ENCODE measurements at places on chromosomes 7 and 10.

- no peak for DNase-seq
Observed at GRCh38 chr7:68823996-68824780, 774.1 kb upstream of the AUTS2 start.

GRCh38 chr10:133368153-133368552 lies 5.0 kb downstream of the ECHS1 start:
- DNase-seq, result no peak

- DNase-seq, result no peak
Observed at GRCh38 chr7:104096683-104097082, 107.2 kb upstream of the RELN start.

DNA sequence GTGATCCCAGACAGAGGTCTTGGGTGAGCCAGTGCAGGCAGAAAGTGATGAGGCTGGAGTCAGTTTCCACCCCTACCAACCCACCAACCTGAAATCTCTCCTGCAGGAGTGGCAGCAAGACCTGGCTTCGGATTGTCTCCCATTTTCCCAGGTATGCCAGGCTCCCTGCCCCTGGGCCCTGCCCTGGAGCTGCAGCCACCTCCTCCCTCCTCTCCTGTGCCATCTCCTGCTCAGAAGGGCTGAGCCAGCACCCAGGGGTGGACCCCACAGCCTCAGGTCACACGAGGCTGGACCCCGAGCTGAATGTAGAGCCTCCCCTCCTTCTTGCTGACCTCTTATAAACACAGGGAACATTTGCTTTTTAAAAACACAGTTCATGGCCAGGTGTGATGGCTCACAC lies 17.0 kb upstream of the LIMK1 start:
- DNase-seq, result no peak

DNA sequence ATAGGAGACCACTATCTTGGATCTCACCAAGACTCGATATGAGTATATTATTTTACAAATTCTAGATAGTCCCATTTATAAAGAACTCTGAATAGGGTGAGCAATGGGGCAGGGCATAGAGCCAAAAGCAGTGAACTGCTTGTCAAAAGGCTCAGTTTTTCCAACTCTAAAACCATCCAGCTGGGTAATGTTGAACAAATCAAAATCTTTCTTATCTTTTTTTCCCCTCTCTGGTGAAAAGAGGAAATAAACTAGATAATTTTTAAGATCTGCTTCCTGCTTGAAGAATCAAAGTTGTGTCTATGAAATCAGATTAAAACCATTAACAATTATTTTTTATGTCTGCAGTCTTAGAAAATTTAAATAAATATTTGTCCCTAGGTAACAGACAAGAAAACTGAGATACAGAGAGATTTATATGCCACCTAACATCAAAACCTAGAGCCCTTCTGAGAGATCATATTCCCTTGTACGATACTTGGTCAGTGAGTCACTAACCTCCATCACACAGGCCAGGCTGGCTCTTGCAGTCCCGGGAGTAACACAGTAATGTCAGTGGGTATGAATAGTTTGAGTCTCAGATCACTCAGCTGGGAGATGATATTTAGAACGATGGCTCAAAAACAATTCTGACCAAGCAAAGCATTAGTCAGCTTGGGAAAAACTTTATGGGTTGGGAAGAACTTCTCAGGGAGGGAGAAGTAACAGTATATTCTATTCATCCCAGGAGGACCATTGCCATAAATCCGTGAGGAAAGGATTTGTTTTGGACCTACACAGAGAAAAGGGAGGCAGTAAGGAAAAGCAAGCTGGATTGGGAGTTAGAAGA lies 178.8 kb downstream of the REEP3 start:
- DNase-seq, result no peak

- no peak for DNase-seq
Observed at GRCh38 chr10:117497736-117498135, 44.8 kb upstream of the EMX2 start.

DNA sequence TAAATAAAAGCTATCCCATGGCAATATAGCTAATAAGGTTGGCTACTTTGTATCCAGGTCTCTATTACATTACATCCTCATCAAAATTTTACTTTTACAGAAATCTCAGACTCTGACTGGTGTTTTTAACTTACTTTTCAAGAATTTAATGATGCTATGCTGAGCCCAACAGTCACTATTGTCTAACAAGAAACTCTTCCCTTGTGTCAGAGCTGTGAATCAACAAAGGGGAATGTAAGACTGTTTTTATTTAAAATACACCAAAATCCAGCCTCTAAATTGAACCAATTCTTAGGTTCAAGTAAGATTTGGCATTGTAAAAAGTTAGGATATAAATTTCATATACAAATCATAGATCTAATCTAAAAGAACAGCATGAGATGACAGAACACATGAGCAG lies 7.0 kb downstream of the RTKN2 start:
- no peak for DNase-seq

GRCh38 chr7:120053390-120053961 lies 219.5 kb upstream of the KCND2 start:
- DNase-seq, result no peak

GRCh38 chr10:31635009-31635408 lies 293.6 kb downstream of the ARHGAP12 start:
- no peak for DNase-seq

DNA sequence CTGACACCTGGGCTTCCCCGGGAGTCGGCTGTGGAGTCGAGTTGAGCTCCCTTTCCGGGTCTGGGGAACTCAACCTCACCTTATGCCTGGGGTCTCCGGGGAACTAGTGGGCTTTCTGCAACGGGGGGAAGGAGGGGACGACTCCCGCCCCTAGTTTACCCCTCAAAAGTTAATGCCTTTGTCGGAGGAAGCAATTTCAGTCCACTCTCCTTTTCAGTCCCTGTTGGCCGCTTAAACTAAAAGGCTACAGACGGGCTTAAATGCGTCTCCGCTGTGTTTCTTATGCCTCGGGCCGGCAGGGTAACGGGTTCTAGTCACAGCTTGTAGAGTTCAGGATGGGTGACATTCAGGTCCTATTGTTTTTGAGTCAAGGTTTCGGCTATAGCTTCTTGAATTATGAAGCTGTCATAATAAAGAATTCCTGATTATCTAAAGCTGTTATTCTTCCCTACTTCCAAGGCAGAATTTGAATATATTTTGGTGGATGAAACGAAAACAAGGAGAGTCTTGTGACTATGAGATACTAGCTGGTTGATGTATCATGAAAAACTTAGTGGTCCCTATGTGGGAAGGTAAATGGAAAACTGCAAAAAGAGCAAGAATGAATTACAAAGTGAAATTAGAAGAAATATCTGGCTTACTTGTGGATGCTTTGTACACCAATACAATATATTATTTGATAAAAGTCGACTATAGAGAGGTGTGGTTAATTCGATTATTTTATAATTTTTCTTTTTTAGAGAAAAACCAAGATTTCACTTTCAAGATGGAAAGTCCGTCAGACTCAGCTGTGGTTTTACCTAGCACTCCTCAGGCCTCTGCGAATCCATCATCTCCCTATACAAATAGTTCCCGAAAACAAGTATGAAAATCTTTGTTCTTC lies 495 bp downstream of the SFR1 start:
- DNase-seq, result peak; percentile 87

GRCh38 chr10:114767986-114768821 lies 53.4 kb upstream of the FHIP2A start:
- DNase-seq, result no peak

Data from lower leg skin (tissue), 4 donors.